Lung (tissue), 17 donors: ENCODE measurements at places on chromosomes 4 and X. TPM values are rescaled to one million over a fixed set of nuclear protein-coding genes. Genes with fewer than 3 reads are reported as not detected.

GRCh38 chr4:146417822-146418221, 103.9 kb downstream of the SLC10A7 start:
- no peak for DNase-seq

GRCh38 chr4:20046931-20047677, 204.6 kb upstream of the SLIT2 start:
- DNase-seq = peak; percentile 22

GRCh38 chrX:65997978-65998717, 41.7 kb downstream of the VSIG4 start:
- no peak for DNase-seq

- DNase-seq = no peak
These were observed 25.4 kb downstream of the ELOVL6 start for GRCh38 chr4:110172972-110173371.

DNA sequence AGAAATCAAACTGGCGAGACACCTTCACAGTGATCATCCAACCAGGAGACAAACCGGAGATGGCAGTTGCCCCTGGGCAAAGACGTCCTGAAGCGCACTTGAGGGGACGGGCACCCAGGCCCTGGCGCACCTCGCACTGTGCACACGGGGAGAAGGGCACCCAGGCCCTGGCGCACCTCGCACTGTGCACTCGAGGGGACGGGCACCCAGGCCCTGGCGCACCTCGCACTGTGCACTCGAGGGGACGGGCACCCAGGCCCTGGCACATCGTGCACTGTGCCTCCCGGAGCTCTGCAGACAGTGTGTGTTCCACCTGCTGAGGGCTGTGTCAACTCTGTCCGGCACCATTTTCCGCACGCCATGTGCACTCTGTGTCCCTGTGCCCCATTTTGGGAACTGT, 34.6 kb upstream of the CPLX1 start:
- no peak for DNase-seq

DNA sequence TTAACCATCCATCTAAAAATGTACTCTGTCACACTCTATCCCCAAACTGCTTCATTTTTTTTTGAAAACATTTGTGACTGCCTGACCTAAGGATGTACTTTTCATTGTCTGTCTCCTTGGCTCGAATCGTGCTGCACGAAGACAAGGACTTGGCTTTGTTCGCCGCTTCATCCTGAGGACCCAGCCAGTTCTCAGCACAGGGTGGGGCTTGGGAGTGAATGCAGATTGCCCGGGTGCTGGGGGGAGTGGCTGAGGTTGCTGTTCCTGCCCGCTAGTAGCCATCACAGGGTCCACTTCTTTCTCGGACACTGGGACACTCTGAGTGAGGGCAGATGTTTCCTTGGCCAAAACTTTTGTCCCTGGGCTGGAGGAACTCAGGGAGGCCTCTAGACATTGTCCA, 70.1 kb upstream of the CLCN4 start:
- no peak for DNase-seq

DNA sequence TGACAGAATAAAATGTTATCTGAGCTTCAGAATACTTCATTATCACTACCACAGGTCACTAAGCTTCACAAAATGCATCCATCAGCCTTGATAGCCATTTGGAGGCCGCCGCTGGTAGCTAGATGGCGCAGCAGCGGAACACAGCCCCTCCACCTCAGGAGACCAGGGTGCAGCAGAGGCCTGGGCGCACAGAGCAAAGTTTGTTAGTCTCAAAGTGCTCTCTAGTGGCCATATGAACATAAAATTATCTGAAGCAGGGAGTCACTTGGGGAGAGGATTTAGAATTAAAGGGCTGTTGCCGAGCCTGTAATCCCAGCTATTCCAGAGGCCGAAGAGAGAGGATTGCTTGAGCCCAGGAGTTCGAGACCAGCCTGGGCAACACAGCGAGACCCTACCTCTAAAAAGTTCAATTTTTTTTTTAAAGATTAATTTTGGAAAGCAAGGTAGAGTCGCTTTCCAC, 8.1 kb upstream of the DCTD start:
- peak; percentile 92 for DNase-seq

DNA sequence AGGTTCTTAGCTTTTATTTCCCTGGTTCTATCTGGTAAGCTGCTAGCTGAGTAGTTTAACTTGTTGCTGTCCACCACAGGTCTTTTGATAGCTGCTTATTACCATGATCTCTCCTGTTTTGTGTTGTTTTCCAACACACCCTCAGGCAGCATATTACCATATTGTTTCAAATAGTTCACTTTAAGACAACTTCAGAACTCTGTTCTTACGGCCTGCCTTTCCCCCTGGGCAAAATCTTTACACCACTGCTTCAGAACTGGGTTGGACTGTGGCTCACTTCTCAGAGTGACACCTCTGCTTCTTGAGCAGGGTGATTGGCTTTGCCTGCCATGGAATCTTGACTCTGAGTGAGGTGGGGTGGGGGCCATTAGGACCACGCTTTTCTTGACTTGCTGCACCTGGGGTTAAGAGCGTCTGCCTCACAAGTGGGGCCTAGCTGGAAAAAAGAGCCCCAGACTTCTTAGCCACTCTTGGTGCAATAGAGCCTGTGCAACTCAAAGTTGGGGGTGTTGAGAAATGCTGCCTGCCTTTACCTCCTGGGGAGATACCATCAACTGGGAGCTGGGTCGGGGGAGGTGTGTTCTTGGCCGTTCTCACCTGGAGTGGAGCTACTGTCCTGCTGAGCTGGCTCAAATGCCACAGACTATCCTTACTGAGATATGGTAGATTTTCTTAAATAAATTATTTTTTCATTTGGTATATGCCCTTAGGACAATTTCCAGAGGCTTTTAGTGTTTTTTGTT, 23.4 kb downstream of the USP9X start:
- no peak for DNase-seq

- no peak for DNase-seq
These were observed 52.3 kb downstream of the KLF3 start for GRCh38 chr4:38716256-38716655.

IGSF1 gene
- 6.0 TPM for total RNA-seq

DACH2 gene
- total RNA-seq = not detected

RENBP gene
- total RNA-seq = 16.6 TPM

TEX13C gene
- not detected for total RNA-seq

CYLC1 gene
- not detected for total RNA-seq
